ENCODE measurements at places on chromosomes 2 and 18. TPM values are rescaled to one million over a fixed set of nuclear protein-coding genes. Genes with fewer than 3 reads are reported as not detected.
A peak's percentile ranks its signal among the peaks of the same experiment; 100 is the strongest.

- DNase-seq: no peak
Measured at GRCh38 chr18:10127729-10128128, 213.9 kb downstream of the VAPA start.

- no peak for DNase-seq
Measured at GRCh38 chr2:196205881-196206435, 34.6 kb upstream of the STK17B start.

GRCh38 chr2:4404363-4404762, 701.0 kb downstream of the DCDC2C start:
- no peak for DNase-seq

DNA sequence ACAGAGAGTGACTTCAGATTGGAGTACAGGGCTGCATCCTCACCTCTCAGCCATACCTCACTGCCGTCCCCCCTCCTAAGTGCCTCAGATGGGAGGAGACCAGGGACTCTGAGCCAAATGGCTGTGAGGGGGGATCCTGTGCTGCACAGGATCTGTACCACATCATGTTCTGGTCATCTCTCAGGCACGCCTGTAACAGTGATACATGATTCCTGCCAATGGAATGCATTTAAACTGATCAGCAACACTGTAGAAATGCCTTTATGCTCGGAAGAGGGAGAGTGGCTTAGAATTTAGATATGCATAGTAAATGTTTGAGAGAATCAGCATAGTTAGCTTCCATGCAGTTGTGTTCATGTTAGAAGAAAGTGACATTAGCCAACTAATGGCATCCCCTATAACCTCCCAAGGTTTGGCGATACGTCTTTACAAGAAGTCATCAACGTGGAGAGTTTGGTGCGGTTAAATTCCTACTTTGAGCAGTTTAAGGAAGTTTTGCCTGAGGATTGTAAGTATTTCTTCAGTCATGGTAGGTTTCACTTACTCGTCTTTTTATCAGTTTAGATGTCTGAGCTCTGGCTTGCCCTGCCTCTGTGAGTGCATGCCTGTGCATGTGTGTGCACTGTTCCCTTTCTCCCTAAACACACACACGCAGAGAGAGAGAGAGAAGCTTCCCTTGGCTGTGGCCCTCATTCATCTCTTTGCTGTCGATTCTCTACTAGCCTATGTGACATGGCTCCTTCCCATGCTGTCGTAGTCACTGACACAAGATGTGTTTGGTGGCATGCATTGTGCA, 40.0 kb downstream of the COA5 start:
- DNase-seq: no peak

DNA sequence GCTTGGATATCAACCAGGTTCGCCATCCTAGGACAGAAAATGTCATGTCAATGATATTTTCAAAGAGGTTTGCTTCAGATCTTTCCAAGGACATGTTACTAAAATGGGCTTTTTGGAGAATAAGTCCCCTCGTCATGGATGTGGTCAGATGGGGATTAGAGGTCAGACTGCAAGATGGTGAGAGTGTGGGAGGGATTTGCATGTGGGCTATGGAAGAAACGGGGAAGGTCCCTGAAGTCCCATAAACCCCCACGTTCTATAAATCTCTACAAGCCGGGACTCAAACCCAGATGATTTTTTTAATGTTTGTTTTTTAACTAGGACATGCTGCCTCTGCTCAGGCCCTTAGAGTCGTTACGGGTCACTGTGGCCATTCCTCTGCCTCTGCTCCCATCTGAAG, 37.7 kb upstream of the IGFBP5 start:
- DNase-seq: no peak

DNA sequence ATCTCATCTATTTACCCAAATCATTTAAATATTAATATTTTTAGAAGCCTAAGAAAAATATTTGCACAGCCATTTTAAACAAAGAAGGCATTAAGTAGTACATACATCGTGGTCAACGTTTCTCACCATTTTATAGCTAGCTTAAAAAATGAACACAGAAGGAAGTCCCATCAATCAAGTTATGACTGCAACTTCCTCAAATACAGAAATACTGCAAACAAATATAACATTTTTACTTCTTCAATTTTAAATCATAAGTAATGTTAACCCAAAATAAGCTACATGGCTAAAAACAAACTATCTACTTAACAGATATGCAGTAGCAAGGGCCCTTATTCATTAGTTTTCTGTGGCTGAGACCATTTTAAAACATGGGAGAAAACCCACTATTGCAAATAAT, 30.6 kb downstream of the ITSN2 start:
- DNase-seq: peak; percentile 48

Gene SNORC
- 0.40 TPM for total RNA-seq

Gene SERPINB4
- not detected for total RNA-seq

Gene PROC
- total RNA-seq: under 0.01 TPM

Gene CREG2
- not detected for total RNA-seq

Gene WIPF1
- 7.3 TPM for total RNA-seq

All from lung microvascular endothelial cell (primary cell).